ENCODE measurements at places on chromosomes 7 and 10. TPM values are rescaled to one million over a fixed set of nuclear protein-coding genes. Genes with fewer than 3 reads are reported as not detected.

GRCh38 chr7:38463277-38464225, 167.6 kb downstream of the AMPH start:
- no peak for ATAC-seq

- ATAC-seq = peak; percentile 60
Measured at GRCh38 chr7:152710153-152710442, 34.2 kb upstream of the XRCC2 start.

- ATAC-seq = peak; percentile 88
Measured at GRCh38 chr10:4354382-4354812, 471.6 kb upstream of the AKR1E2 start.

- ATAC-seq = no peak
Measured at GRCh38 chr7:44261240-44261639, 60.5 kb downstream of the YKT6 start.

- no peak for ATAC-seq
Measured at GRCh38 chr7:24307326-24307725, 23.3 kb downstream of the NPY start.

DNA sequence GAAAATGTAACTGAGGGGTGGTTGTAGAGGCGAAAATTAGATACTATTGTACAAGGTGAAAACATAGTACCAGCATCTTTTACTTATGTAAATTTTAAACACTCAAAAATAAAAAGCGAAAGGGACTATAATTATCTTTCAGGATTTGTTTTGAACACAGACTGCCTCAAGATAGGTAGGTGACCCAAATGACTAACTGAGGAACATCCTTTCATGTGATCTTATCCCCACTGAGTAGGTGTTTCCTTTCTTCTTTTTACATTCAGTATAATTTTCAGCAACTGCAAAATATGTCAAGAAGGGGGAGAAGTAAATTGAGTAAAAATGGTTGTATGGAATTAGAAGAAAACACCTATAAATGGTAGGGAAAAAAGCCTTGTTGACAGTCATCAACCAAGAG, 236.7 kb downstream of the PHF14 start:
- ATAC-seq = no peak

GRCh38 chr7:117048882-117049281, 95.6 kb downstream of the ST7 start:
- no peak for ATAC-seq

- ATAC-seq = no peak
Measured at GRCh38 chr10:95508730-95509129, 52.4 kb downstream of the SORBS1 start.

- ATAC-seq = no peak
Measured at GRCh38 chr7:113281223-113281622, 162.9 kb upstream of the SMIM30 start.

DNA sequence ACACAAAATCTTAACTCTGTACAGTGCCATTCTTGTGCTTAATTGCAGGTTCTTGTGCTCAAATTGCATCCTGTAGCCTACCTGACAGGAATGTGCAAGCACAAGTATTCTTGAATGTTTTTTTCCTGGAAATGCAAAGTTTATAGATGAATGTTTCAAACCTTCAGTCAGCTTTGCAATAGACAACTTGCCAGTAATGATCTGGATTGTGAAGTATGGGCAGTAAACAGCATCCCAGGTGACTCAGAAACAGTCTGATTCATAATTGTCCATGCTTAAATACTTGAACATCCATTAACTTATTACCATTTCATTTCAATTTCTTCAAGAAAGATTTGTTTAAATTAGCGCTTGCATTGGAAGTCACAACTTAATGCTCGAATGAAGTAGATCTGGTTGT, 347.2 kb downstream of the SDK1 start:
- ATAC-seq = no peak

- no peak for ATAC-seq
Measured at GRCh38 chr10:2979306-2979705, 88.0 kb upstream of the PFKP start.

DNA sequence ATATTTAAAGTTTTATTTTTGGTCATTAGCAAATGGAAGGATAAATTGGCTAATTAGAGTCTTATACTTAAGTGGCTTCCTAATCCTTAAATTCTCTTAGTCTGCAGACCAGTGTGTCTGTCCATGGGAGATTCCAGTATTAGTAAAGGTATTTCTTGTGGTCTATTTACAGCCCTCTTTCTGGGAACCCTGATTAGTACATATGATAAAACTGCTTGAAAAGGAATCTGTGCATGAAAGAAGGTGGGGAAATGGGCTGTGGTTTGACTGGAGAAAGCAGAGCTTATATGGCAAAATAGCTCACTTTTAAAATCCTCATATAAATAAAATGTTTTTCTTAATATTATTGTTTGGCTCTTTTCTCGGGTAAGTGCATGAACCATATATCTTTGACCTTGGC, 124.5 kb upstream of the RHOBTB1 start:
- ATAC-seq = no peak

DNA sequence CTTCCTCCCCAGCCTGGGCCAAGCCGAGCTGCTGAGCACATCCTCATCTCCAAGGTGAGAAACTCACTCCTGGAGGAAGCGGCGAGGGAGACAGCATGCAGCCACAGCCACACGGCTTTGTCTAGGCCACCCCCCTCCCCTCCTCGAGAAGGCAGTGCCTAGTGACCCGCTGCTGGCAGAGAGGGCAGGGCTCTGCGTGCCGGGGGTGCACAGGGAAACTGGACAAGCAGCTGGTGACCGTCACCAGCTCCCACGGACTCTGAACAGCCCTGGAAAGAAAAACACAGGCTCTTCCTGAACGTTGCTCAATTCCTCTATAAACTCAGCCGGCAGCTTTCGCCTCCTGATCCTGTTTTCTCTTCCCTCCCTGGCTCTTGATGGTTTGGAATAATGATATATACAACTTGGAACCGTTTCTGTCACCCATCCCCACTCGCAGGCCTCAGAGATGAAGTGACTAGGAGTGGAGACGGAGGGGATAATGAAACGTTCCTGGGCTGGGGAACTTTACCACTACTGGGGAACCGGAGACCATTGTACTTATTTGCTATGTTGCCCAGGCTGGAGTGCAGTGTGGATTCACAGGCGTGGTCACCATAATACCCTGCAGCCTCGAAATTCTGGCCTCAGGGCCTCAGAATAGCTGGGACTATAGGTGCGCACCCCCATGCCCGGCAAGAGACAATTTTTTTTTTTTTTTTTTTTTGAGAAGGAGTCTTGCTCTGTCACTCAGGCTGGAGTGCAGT, 19.3 kb downstream of the PAPOLB start:
- no peak for ATAC-seq

- ATAC-seq = peak; percentile 99
Measured at GRCh38 chr10:44325157-44325556, 59.7 kb downstream of the CXCL12 start.

- ATAC-seq = no peak
Measured at GRCh38 chr7:117871401-117871777, 1.9 kb downstream of the CTTNBP2 start.

- no peak for ATAC-seq
Measured at GRCh38 chr7:611281-611810, 91.7 kb upstream of the PDGFA start.

DNA sequence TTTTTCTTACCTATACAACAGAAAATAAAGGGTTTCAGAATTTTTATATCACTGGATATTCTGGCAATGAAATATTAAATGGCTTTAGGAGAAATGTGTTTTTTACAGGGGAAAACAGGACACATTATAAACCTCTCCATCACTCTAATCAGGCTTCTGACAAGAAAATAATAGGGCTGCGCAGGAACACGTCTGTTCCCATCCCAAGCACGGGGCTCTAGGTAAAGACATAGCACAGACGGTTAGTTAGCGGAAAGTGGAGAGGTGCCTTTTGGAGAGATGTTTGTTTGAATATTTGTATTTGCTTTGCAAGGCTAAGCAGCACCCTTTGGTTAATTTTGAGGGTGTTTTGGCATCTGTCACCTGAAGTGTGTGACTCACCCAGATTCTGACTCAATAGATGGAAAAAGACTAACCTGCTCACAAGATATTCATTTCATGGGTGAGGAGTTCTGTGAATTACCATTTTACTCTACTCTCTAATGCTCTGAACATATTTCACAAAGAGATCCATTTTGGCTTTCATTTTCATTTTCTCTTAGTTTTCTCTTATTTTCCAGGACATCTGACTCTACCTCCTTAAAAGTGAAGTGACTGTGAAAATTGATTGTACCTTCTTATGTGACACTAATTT, 174.5 kb upstream of the AKR1E2 start:
- ATAC-seq = peak; percentile 45

GRCh38 chr7:37448011-37448635, 541 bp downstream of the ELMO1 start:
- ATAC-seq = peak; percentile 24

DNA sequence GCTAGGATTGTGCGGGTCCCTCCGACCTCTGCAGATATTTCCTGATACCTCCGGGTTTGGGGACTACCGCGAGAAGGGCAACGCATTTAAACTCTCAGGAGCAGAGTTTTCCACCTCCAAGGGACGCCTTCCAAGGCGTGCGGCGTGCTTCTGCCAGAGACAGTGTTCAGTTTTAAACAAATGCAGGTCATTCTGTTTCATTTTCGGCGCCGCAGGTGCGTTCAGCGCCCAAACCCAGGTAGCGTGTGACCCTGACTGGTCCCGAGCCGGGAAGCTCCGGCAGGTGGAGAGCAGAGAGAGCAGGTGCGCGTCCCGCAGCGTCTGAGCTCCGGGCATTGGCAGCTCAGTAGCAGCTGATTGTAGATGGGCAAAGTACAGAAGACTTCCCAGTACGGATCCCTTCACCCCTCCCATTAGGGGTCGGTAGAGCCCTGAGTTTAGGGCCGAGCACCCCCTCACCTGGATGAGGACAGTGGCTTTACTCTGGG, 1.4 kb upstream of the CYP26A1 start:
- ATAC-seq = peak; percentile 36

- no peak for ATAC-seq
Measured at GRCh38 chr7:25557930-25558329, 329.6 kb upstream of the NPVF start.

GRCh38 chr10:112456533-112456932, 9.5 kb downstream of the VTI1A start:
- no peak for ATAC-seq

DNA sequence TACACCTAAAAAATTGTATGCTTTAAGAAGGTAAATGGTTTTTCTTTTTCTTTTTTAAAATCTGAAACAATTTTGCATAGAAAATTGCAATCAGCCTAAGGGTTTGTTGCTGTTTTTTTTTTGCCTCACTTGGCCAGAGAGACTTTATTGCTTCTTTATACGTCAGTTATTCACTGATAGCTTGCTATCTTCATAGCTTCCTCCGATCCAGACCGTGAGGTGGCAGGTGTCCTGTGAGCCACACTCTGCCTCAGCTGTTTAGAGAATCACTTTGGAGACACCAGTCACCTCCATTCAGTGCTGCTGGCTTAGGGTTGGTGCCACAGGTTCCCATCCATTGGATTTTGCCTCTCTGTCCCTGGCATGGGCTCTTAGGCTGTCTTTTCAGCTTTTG, 68.0 kb downstream of the HHEX start:
- no peak for ATAC-seq

DNA sequence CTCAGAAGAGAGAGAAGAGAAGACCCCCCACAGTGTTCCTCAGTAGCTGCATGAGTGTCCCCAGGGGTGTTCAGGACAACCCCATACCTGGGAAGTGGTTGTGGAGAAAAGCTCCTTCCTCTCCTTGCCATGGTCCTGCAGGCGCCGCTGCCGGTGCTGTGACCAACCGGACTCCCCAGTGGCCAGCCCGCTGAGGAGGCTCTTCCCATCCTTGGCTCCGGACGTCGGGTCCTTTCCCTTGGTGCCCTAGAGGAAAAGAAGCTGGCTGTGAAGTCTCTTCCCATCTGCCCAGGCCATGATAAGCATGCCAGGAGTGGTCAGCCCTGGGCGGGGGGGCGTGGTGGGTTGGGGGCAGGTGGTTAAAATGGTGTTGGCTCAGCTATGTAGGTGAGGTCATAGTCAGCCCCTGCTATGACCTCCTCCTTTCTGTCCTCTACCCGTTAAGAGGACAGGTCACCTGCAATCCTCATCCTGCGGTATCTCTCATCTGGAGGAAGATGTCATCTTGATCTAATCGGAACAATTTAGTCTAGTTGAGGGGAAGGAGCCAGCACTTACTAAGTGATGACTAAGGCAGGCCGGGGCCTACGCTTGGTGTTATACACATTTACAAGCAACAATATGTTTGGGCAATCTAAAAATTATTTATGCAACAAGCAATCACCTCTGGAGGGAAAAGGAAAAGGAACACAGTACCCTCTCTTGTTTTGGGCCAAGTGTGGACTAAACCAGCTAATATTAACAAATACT, 13.2 kb downstream of the WDR91 start:
- ATAC-seq = no peak

DNA sequence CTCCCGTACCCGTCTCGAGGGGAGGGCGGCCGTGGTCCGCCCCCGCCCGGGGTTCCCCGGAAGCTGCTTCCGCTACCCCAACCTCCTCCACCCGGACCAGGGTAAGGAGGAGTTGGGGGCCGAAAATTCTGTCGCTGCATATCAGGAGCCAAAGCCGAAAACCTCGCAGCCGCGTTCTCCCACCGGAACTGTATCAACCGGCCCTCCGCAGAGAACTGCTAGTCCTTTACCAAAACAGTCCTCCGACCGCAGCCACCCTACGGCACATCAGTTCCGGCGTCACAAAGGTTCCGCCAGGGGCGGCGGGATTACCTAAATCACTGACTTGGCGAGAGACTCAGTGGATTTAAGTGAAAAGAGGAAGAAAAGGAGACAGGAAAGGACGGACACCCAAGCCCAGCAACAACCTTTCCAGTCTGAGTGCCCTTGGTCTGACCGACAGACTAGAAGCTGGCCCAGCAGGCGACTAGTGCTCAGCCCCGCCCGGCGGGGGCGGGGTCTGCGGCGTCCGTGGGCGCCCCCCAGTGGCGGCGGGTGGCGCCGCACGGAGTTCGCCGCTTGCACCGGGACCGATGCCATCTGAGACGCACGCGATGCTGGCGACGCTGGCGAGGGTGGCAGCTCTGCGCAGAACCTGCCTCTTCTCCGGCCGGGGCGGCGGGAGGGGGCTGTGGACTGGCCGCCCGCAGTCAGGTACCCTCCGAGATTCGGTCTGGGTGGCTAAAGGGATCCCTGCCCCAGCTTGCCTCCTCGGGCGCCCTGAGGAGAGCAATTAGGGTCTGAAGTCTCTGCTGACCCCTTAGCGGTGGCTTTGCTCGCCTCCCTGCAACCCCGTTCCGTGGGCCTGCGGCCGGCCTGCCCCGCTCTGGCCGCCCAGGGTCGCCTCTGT, at the start of the genes MPLKIP and SUGCT:
MPLKIP (minus strand) TSS at position 195 of the 889 bp plus-strand sequence; CDS start at position 140, 55 bp downstream.
SUGCT (plus strand) TSS at position 578 of the 889 bp plus-strand sequence.
- ATAC-seq = peak; percentile 98

The GIMAP8 gene
- total RNA-seq = 1.6 TPM

The IFIT1B gene
- not detected for total RNA-seq

The HABP2 gene
- total RNA-seq = 0.04 TPM

The ITPRID1 gene
- total RNA-seq = 0.28 TPM

The AFAP1L2 gene
- 22.8 TPM for total RNA-seq

The STRIP2 gene
- total RNA-seq = 3.4 TPM

The CALML5 gene
- total RNA-seq = 16.6 TPM

The VSTM4 gene
- total RNA-seq = 0.68 TPM

The ARID5B gene
- total RNA-seq = 23.4 TPM

The PKD2L1 gene
- not detected for total RNA-seq

The OPN1SW gene
- total RNA-seq = not detected

The GIMAP6 gene
- 2.4 TPM for total RNA-seq

Measured in esophagus mucosa (tissue), 1 donor.